Neuronal stem cell (in vitro differentiated cells): ENCODE measurements at places on chromosomes 12 and 14.

DNA sequence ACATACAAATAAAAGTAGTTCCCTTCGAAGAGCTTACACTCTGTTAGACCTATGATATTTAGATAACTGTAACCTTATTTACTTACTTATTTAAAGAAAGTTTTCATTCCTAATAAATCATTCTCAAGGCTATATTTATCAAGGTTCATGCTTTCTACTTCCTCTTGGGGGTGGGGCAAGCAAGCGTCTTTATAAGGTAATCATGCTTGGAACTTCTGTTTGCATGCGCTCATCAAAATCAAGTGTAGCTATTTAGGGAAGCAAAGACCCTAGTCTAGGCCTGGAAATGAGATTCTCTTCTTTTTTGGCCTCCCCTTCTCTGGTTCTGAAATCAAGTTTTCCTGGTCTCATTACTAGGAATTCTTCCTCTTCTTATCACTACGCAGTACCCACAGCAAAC is 766 bp downstream of the RERG start:
- no peak for DNase-seq

- DNase-seq: no peak
Measured at GRCh38 chr12:6018265-6018664, 73.2 kb upstream of the ANO2 start.

DNA sequence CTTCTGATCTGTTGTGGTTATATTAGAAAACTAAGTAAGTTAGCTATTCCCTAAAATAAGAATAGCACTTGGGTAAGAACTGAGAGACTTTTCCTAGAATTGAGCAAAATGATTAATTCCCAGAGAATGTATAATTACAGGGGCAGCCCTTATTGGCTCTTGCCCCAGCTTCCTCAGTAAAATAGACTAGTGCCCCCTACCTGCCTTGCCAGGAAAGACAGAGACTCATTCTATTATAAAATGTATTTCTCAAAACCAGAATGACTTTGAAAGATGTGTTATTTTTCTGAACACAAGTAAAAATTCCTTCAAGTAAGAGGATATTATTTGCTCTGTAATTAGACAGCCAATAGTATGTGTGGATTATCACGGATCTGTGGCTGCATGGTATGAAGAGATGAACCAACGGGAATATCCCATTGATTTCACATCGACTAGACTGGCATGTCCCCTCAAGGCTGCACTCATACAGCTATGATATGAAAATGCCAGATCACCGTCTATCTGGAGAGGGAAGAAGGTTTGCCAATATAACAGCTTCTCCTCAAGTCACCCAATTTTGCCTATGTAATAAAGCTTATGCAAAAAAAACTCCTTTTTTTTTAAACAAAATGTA is 7.4 kb upstream of the GLRX5 start:
- no peak for DNase-seq

GRCh38 chr14:25943329-25943728 is 654.5 kb downstream of the NOVA1 start:
- DNase-seq: no peak

GRCh38 chr12:57718641-57719528 is 19.7 kb downstream of the AGAP2 start:
- DNase-seq: no peak

DNA sequence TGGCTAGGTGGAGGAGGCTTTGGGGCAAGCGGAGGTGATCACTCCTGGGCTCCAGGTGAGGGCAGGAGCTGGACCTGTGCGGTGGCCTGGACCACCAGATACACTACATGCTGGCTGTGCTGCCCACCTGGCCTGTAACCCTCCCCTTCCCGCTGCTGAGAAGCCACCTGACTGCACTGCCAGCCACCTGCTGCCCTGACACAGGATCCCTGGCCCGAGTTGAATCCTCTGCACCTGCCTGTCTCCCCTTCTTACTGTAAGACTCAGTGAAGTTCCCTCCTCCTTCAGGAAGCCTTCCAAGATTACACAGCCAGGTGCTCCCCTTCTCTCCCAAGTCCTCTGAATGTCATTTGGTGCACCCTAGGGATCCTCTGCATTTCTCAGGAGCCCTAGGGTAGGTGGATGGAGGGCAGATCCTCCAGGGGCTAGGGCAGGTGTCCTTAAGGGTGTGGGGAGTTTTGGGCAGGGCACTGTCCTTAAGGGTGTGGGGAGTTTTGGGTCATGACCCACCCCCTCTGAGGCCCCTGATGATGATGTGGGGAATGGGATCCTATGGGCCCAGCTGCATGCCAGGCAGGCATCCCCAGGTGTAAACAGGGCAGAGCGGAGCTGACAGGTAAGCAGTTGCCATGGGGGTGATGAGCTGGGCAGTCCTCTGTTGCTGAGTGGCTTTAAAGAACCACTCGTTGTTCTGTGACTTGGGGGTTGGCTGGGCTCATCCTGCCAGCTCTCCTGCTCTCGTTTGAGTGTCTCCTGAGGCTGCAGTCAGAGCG is 6.7 kb upstream of the MTA1 start:
- DNase-seq: no peak

DNA sequence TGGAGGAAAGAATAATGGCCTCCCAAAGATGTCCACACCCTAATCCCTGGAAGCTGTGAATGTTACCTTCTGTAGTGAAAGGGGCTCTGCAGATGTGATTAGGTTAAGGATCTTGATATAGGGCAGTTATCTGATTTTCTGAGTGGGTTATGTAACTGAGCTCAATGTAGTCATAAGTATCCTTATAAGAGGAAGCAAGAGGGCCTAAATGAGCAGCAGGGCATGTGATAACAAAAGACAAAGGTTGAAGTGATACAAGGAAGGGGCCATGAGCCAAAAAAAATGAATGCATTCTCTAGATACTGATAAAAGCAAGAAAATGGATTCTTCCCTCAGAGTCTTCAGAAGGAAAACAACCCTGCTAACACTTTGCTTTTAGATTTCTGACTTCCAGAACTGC is 78.8 kb downstream of the OSBPL8 start:
- no peak for DNase-seq

DNA sequence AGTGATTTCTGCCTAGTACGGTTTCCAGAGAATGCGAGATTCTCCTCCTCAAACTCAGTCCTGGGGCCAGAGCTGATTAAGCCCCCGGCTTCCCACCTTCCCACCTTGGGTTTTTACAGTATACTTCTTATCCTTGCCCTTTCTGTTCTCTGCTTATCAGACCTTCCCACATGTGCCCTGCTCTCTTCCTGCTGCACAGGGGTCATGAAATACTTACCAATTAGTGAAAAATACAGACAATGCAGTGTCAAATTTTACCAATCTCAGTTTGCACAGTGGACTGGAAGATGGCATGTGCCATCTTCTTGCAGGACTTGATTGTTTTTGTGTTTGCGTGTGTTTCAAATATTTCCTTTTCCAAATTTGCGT is 14.7 kb downstream of the SUSD6 start:
- DNase-seq: no peak
